ENCODE measurements at places on chromosomes 7 and 10.
A peak's percentile ranks its signal among the peaks of the same experiment; 100 is the strongest.

DNA sequence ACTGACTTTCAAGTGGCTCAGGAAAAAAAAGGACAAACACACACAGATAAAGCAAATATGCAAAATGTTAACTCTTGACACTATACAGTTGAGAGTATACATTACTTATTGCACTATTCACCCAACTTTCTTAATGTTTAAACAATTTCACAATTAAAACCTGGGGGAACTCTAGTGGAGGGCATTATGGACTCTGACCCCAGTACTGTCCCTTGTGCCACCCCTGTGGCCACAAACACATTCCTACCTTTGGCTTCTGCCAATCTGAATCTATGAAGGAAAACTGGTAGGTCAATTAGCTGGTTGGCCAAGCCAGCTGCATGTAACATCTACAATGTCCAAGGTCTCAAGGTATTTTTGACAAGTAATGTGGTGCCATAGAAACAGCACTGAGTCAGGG lies 7.5 kb upstream of the FGFR2 start:
- DNase-seq, result no peak

DNA sequence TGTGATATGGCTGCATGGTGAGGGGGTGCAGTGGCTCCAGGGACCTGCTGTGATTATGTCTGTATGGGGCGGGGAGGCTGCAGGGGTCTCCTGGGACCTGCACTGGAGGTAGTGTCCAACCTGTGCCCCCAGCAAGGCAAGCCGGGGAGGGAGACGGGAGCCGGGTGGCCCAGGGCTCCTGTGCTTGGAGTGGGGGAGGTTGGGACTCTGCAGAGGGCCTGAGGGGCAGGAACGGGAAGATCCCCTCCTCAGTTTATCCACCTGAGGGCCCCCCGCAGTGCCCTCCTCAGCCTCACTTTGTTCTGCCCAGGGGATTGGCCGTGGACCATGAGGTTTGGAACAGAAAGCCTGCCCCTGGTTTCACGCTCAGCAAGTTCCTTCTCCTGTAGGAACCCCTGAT lies 22.8 kb upstream of the PWWP2B start:
- DNase-seq, result no peak

DNA sequence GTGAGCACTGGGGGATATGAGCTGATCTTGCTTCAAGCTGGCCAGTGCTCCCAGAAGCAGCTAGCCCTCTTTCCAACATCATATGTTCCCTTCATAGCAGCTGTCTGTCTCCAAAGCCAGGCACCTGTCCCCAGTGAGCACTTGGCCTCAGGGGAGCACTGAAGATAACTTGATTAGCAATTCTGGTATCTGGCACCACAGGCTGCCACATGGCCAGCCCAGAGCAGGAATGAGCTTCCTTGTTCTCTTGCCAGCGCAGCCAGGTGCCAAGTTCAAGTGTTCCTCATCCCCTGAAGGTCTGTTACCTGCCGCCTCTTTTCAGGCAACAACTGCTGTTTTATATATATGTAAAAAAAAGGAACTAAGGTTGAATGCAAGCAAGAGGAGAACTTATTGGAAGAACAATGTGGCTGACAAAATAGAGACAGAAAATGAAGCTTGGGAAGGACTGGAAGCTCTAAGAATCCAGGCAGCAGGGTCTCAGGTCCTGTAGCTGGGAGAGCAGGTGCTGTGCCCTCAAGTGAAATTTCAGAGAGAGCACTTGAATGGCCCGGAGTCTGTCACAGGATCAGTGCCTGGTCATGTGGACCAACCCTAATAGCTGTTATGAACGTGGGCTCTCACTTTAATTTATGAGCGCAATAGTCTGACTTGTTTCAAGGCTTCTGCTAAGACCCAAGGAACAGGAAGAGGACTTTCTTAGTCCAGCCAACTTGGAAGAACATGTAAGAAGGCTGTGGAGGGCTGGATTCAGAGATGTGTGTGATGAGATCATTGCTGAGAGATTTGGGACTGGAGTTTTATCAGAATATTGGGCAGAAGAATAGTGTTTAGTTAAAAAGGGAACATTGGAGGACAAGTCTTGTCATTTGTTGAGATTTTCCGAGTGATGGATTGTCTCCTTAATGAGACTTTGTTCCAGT lies 267.2 kb downstream of the GLRX3 start:
- no peak for DNase-seq

DNA sequence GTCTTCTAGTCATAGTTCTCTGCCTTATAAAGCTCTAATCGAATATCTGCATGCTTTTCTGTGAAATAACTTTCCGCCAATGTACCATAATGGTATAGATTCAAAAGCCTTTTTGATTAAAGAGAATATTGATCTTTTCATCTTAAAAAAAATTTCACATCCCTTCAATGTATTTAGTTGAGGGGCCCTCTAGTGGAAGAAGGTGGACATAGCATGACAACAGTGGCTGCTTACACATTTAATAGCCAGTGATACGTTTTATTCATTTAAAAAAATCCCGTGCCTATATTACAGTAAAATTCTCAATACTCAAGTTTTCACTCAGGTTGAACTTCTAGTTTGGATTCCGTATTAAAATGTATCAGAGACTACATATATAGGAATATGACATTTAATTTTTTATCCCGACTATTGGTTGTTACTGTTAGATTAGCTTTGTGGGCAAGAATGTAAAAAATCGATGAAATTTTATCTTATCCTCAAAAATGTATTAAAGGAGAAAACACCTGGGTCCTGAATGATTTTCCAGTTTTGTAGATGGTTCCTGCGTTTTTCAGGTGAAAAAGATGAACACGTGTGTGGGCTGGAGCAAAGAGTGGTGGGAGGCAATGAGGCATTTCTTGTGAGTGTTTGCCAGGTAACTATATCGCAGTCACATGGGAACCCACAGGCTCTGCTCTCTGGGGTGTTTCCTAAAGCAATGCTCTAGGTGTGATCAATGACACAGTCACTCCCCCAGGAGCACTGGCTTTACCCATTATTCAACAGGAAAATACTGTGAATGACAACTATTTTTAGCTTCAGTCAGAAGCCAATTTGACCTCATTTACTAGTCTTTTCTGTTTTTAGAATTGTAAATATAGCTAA lies 24.1 kb upstream of the PNLIP start:
- DNase-seq, result peak; percentile 72

GRCh38 chr7:143397710-143398530 lies 10.7 kb downstream of the EPHA1 start:
- no peak for DNase-seq

DNA sequence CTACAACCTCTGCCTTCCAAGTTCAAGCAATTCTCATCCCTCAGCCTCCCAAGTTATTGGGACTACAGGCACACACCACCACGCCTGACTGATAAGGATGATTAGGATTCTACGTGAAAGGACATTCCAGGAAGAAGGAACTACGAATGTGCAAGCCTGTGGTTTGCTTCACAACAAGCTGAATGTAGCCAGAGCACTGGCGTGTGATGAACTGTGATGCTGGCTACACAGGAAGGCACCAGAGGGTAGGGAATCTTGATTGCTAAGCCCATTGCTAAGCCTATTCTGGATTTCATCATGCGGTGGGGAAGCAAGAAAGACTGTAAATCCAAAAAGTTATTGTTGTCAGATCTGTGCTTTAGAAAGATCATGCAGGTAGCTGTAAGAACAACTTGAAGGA lies 72.3 kb upstream of the SRRM3 start:
- no peak for DNase-seq

- peak; percentile 15 for DNase-seq
Measured at GRCh38 chr7:111750228-111750627, 187.9 kb upstream of the IMMP2L start.

DNA sequence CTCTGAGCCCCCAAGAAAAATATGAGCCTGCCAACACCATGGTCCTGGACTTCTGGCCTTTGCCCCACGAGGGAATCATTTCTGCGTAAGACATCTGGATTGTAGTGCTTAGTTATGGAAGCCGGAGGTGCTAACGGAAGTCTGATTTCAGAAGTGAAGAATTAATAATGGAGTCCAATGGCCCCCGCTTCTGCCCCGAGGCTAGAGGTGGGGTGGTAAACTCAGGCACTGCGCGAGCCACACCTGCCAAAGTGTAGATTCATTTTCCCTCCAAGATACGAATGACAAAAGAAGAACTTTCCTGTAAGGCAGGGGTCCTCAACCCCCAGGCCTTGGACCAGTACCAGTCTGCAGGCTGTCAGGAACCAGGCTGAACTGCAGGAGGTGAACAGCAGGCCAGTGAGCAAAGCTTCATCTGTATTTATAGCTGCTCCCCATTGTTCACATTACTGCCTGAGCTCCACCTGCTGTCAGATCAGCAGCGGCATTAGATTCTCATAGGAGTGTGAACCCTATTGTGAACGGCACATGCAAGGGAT lies 22.3 kb downstream of the CNPY1 start:
- DNase-seq, result no peak
